ENCODE measurements at places on chromosomes 13 and 19. TPM values are rescaled to one million over a fixed set of nuclear protein-coding genes. Genes with fewer than 3 reads are reported as not detected.

- H3K36me3 ChIP-seq, result peaks cover 8% of the 10 kb centered on the region
- no peak overlapping the region for H3K4me3 ChIP-seq
- DNase-seq, result no peak
- H3K4me1 ChIP-seq, result peaks cover 19% of the 10 kb centered on the region
- H3K27ac ChIP-seq, result peak overlapping the region; percentile 8
Measured at GRCh38 chr13:44726214-44726613, 150.1 kb upstream of the TSC22D1 start.

DNA sequence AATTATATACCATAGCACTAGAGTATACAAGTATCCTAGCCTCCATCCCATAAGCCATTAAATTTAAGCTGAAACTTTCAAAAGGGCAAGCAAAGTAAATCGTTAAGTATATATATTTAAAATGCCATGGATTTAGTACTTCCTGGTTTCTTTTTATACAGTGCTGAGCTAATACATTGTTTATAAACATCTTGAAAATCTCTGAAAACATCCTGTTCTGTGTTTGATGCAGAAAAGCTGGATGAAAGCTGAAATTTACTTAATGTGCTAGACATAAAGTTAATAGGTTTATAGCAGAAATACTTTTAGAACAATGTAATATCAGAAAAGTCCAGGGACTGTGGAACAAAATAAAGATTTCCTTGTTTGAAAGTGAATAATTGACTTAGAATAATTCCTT, 875.4 kb downstream of the SLITRK6 start:
- H3K27me3 ChIP-seq, result no peaks in the 10 kb centered on the region
- DNase-seq, result no peak
- no peaks in the 10 kb centered on the region for H3K36me3 ChIP-seq
- no peaks in the 10 kb centered on the region for H3K4me1 ChIP-seq

- H3K27me3 ChIP-seq, result no peaks in the 10 kb centered on the region
- peak within 1 kb of the TSS; percentile 91 for H3K27ac ChIP-seq
- H3K4me3 ChIP-seq, result peak within 1 kb of the TSS; percentile 92
- peak; percentile 86 for DNase-seq
- H3K36me3 ChIP-seq, result peaks cover 3% of the 10 kb centered on the region
Measured at GRCh38 chr19:7515645-7516151, at the start of gene ZNF358. Gene ZNF358, plus strand, starts transcription at chr19:7516103. Its CDS starts 3,140 bp downstream, at chr19:7519243.

Gene CCNA1
- total RNA-seq, result 3.5 TPM

Gene ITGBL1
- total RNA-seq, result 0.14 TPM

Gene ZNF222
- total RNA-seq, result 6.7 TPM

Gene KL
- 3.6 TPM for total RNA-seq
